ENCODE measurements at places on chromosomes 13 and 19.

DNA sequence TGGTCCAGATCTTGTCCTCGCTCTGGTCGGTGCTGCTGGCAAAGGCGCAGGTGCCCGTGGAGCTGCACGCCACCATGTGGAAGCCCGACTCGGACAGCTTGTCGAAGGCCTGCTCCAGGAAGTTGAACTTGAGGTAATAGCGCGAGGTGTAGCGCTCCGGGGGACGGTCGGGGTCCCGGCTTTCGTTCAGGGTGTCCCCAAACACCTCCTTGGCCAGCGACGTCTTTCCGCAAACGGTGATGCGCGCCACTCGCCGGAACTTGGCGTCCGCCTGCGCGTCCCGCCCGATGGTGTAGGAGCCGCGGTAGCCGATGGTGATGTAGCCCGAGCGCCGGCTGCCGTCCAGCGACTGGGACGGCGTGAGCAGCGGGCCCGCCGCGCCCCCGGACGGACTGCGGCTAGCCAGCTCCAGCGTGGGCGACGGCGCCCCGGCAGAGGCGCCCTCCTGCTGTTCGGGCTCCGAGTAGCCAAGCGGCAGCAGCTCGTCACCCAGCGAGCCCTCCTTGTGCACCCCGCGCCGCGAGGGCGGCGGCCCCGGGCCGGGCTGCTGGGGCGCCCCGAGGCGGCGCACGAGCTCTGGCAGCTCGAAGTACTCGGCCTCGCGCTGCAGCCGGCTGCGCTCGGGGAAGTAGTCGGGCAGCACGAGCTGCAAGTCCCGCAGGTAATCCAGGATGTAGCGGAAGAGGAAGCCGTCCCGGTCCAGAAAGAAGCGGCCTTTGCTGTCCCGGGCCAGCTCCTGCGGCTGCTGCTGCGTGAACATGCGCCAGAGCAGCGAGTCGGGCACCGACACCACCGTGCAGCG, 801 bp downstream of the KCTD12 start:
- DNase-seq = no peak

GRCh38 chr13:87536899-87537298, 134.3 kb upstream of the SLITRK5 start:
- DNase-seq = no peak

- no peak for DNase-seq
Observed at GRCh38 chr13:32041429-32041828, 9.9 kb downstream of the FRY start.

GRCh38 chr13:80239571-80240255, 101.2 kb downstream of the SPRY2 start:
- no peak for DNase-seq

- DNase-seq = no peak
Observed at GRCh38 chr19:40604647-40605215, 3.6 kb downstream of the LTBP4 start.

- DNase-seq = no peak
Observed at GRCh38 chr19:35119091-35119490, 3.5 kb downstream of the FXYD3 start.

DNA sequence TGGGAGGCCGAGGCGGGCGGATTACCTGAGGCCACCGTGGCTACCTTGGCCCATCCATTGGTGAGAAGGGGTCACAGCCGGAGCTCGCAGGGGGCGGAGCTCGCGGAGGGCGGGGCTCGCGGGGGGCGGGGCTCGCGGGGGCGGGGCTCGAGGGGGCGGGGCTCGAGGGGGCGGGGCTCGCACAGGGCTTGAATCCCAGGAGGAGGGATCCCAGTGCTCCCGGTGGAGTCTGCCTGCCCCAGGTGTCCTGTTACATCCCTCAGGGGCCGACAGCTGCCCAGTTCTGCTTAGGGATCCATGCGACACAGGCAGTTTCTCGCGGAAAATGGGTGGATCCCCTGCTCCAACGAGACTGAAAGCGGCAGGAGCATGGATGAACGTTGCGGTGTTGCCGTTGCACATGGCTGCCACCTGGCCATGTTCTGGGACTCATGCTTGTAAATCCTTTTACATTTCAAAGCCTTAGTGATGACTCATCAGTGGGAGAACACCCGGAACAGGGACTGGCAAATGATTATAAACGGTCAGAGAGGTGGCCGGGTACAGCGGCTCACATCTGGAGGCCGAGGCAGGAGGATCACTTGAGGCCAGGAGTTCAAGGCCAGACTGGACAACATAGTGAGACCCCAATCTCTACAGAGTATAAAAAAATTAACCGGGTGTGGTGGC, 25.1 kb downstream of the TMPRSS9 start:
- peak; percentile 40 for DNase-seq

DNA sequence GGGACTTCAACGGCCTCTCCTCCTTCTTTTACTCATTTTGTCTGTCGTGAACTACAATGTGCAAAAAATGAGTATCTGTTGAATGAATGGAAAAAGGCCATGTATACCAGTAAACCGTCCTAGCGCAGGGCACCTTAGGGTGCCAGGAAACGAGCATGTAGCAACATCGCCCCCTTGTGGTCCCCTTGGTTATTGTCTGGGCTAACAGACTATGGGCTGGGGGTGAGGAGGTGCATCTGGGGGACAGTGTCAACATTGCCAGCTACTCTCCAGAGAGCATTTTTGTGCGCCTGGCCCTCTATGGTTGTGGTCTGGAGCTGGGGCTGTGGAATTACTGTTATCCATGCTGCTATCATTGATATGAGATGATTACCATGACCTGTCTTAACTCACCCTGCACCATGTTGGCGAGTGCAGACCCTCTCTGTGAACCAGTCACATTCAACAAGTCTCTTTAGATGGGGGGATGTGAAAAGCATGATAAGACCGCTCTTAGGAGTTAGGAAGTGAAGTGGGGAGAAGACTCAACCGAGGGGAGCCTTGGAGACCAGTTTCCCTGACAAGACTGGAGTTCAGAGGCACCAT, 22.8 kb upstream of the SIGLEC11 start:
- DNase-seq = peak; percentile 7

DNA sequence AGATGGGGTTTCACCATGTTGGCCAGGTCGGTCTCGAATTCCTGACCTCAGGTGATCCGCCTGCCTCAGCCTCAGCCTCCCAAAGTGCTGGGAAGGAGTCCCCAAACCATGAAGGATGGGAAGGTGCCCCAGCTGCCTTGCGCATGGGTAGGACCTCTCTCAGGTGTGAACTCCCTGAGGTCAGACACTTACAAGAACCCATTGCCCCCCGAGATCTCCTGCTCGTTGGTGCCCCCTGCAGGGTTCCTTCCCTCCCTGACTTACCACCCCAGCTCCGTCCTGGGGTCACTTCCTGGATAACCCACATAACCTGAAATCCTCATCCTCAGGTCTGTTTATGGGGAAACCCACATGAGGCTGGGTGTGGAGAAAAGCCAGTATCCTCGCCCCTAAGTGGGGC, 41.7 kb downstream of the UNC13A start:
- DNase-seq = no peak

Data from AG09319 (cell line).